ENCODE measurements at places on chromosomes 12 and 14. TPM values are rescaled to one million over a fixed set of nuclear protein-coding genes. Genes with fewer than 3 reads are reported as not detected.

- DNase-seq: no peak
- no peaks in the 10 kb centered on the region for H3K4me1 ChIP-seq
- H3K27me3 ChIP-seq: no peaks in the 10 kb centered on the region
- H3K4me3 ChIP-seq: no peak overlapping the region
These were observed 6.6 kb downstream of the CAPRIN2 start for GRCh38 chr12:30748147-30748546.

GRCh38 chr12:113831476-113831875, 134.6 kb downstream of the RBM19 start:
- no peak for DNase-seq
- no peak overlapping the region for H3K4me3 ChIP-seq
- no peak overlapping the region for H3K27ac ChIP-seq
- no peaks in the 10 kb centered on the region for H3K36me3 ChIP-seq
- H3K4me1 ChIP-seq: no peaks in the 10 kb centered on the region

DNA sequence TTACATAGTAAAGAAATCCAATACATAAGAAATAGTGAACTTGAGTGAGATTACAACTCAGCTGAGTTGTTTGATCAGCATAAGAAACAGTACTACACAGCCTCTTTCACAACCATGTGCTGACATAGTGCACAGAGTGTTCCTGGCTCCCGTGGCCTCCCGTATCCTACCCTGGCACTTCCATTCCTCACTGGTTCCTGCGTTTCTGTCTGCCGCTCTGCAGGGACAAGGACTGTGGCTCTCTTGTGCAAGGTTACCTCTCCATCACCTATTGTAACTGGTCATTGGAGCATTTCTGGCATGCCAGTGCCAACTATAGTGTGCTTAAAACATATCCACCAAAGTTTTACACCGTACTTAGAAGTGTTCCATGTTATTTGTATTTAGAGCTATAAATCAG, 46.3 kb upstream of the PCED1B start:
- H3K27me3 ChIP-seq: no peaks in the 10 kb centered on the region
- H3K36me3 ChIP-seq: no peaks in the 10 kb centered on the region
- H3K4me3 ChIP-seq: no peak overlapping the region
- H3K4me1 ChIP-seq: peaks cover 31% of the 10 kb centered on the region
- H3K27ac ChIP-seq: peak overlapping the region; percentile 13
- no peak for DNase-seq

DNA sequence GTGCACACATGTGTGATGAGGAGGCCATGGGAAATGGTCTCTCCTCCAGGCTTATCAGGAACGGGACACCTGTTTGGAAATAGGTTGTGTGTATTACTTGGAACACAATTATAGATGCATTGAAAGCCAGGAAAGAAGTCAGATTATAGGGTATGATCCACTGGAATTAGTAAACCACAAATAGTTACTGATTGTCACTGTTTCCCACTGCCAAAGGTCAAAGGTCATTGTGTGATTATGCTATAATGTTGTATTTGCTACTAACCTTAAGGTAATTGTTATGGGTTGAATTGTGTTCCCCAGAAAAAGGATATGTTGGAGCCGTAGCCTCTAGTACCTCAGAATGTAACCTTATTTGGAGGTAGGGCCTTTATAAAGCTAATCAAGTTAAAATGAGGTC, 129.9 kb upstream of the FBXO33 start:
- H3K36me3 ChIP-seq: no peaks in the 10 kb centered on the region
- no peaks in the 10 kb centered on the region for H3K4me1 ChIP-seq

CBLN3 gene
- polyA plus RNA-seq: 5.6 TPM

GALNT8 gene
- polyA plus RNA-seq: 19.5 TPM
